Kidney glomerular epithelial cell (primary cell): ENCODE measurements at places on chromosomes 3 and 15.

GRCh38 chr15:96170979-96171739 lies 159.3 kb upstream of the NR2F2 start:
- peak; percentile 57 for DNase-seq

DNA sequence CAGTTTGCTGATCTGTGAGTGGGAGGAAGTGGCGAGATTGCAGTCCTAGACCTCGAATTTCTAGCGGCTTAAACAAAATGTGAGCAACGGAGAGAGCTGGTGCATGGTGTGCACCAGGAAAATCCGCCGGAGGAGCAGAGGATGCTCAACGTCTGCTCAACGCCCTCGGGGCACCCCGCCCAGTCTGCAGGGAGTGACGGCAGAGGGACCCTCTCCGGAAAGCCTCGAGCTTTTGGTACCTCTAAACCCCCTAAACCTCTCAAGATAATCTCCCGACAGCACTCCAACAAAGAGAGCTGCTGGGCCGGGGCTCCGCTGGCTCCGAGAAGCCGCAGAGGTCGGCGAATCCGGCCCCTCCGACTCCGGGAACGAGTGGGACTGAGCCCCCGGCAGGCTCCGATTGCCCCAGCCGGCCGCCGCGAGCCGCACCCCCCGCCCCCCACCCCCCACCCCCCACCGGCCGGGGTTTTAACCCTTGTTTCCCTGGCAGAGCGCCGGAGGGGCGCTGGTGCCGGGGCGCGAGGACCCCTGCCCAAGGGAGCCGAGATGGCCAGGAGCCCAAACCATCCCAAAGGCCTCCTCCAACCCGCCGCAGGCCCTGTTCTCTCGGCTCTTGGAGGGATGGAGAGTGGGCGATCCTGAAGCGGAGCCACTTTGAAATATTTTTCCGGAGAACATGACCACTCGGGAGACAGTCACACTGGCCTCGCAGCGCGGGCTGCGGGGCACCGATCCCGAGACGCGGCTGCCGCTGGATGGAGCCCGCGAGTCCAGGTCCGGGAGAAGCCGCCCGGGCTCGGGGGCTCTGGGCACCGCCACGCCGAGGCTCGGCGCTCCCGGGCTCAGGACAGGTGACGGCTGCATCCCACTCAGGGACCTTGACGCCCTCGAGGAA lies 1.5 kb downstream of the MEGF11 start:
- no peak for DNase-seq

GRCh38 chr15:72047020-72047419 lies 70.9 kb downstream of the MYO9A start:
- peak; percentile 8 for DNase-seq

DNA sequence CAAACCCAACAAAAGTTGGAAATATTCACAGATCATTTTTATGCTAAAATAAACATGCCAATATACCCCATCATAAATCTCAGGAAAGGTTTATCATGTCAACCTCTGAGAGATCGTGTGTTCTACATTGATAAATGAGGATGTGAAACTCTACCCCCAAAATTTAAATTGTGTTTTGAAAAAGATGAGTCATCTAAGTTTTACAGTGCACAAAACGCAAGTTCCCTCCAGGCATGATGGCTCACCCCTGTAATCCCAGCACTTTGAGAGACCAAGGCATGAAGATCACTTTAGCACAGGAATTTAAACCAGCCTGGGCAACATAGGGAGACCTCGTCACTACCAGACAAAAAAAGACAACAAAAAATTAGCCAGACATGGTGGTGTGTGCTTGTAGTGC lies 1487.0 kb upstream of the GBE1 start:
- no peak for DNase-seq

- DNase-seq: no peak
Observed at GRCh38 chr15:44525018-44525417, 11.9 kb upstream of the EIF3J start.

GRCh38 chr3:140363801-140364200 lies 314.1 kb upstream of the TRIM42 start:
- DNase-seq: peak; percentile 29

DNA sequence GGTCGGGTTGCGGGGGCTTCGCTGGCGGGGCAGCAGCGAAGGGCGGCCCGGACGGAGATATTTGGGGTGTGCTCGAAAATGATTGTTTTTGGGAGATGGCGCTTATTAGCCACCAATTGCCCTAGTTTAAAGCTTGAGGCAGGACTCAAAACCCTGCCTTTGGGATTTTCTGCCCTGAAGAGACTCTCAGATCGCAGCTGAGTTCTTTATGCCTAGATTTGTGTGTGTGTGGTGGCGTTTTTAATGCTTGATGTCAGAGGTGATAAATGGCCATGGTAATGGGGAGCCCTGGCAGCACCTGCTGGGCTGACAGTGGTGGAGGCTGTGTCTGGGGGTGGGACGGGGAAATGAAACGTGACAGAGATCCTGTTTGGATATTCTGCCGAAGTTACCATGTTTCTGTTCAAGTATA lies 604 bp downstream of the KCTD6 start:
- DNase-seq: peak; percentile 2

- DNase-seq: no peak
Observed at GRCh38 chr15:57122080-57122840, 203.8 kb downstream of the TCF12 start.

GRCh38 chr15:85891470-85891869 lies 96.7 kb upstream of the KLHL25 start:
- DNase-seq: no peak

DNA sequence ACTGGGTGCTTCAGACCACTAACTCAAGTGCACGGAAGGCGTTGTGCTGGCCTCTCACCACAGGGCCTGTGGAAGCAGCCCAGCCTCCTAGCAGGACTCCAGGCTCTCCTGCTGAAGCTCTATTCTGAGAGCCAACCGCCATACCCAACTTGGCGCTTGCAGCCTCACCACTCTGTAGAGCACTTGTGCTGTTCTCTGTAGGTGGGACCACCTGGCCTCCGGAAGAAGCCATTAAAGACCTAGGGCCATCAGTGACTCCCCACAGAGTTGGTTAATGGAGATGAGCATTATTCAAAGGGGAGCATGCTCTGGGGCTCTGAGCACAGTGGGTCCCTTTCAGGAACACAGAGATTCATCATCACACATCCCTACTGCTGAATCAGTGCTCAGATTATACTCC lies 50.9 kb downstream of the C3orf85 start:
- DNase-seq: no peak

DNA sequence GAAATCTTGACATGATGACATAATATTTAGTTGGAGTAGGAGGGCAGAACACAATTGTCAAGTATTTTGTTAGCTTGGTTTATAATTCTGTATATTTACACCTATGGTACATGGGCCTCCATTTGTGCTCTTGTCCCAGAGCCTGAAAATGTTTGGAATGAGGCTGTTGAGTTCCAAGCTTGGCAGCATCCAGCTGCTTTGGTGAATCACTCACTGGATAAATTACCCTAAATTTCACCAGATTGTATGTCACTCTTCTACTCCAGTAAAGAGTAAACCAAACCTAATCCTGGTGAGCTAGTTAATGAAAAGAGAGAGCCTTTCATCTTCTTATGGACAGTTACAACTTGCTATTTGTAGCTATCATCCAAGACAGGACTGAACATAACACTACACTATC lies 928.7 kb downstream of the DIPK2A start:
- DNase-seq: no peak

DNA sequence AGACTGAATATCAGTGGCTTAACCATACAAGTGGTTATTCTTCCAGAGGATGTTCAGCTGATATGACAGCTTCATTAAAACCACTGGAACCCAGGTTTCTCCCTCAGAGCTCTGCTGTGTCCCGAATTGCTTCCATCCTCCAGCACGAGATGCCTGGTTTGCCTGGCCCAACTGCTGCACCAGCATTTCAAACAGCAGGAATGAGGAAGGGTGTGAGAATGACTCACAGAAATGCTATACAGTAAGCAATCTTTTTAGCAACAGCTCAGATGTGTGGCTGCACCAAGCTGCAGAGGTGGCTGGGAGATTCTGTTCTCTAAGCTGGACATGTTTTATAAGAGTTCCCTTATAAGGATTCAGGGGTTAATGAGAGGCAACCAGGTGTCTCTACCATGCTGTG lies 271.0 kb downstream of the GABRG3 start:
- DNase-seq: no peak

DNA sequence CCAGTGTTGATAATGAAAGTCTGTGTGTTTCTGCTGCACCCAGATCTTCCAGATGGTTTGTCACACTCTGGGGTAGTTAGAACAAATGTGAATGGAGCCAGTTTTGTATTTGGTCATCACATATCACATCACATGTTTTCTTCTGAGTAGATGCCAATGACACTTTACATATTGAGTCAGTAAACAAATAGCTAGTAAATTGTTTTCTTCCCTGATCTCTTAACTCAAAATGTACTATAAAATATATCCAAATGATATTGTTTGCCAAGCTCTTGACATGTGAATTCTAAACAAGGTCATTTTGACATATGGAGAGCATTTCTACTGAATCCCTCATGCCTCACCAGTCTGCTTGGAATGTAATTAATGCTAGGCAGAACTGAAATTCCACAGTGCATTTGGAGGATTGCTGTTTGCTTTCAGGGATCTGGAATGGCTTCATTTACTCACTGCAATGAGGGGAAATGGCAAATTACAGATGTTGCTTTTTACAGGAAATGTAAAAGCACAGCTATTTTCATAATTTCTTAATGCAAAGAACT lies 45.0 kb downstream of the PDHB start:
- DNase-seq: peak; percentile 11

DNA sequence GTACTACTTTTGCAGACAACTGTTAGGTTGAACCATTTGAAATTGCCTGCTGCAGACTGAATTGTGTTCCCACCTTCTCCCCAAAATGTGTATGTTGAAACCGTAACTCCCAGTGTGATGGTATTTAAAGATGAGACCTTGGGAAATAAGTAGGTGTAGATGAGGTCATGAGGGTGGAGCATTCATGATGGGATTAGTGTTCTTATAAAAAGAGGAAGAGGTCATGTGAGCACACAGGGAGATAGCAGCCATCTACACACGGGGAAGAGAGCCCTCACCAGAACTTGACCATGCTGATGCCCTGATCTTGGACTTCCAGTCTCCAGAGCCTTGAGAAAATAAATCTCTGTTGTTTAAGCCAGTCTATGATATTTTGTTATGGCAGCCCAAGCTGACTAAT lies 17.4 kb upstream of the FHIT start:
- DNase-seq: no peak

GRCh38 chr3:126398423-126399350 lies 4.0 kb downstream of the CFAP100 start:
- DNase-seq: no peak

- DNase-seq: no peak
Observed at GRCh38 chr3:128001576-128001975, 50.7 kb upstream of the SEC61A1 start.

- no peak for DNase-seq
Observed at GRCh38 chr3:195076981-195077610, 193.9 kb downstream of the XXYLT1 start.

GRCh38 chr15:56523521-56523920 lies 58.6 kb upstream of the MNS1 start:
- no peak for DNase-seq

- peak; percentile 61 for DNase-seq
Observed at GRCh38 chr15:57422113-57422754, 45.9 kb downstream of the CGNL1 start.

DNA sequence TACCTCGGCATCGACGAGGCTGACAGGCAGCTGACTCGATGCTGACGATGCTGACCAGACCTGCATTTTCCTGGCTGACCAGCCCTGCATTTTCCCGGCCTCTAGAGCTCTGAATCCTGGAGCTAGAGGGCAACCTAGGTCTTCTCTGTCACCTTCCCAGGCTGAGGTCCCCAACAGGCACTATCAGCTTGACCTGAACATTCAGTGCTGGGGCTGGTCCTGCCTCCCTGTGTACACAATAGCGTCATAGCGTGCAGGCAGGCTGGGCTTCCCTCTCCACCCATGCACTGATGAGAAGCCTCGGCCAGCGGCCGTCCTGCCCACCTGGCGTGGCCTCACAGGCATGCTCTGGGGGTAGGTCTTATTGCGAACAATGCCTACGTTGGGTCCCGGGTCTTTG lies 62.3 kb upstream of the SNRPA1 start:
- no peak for DNase-seq

DNA sequence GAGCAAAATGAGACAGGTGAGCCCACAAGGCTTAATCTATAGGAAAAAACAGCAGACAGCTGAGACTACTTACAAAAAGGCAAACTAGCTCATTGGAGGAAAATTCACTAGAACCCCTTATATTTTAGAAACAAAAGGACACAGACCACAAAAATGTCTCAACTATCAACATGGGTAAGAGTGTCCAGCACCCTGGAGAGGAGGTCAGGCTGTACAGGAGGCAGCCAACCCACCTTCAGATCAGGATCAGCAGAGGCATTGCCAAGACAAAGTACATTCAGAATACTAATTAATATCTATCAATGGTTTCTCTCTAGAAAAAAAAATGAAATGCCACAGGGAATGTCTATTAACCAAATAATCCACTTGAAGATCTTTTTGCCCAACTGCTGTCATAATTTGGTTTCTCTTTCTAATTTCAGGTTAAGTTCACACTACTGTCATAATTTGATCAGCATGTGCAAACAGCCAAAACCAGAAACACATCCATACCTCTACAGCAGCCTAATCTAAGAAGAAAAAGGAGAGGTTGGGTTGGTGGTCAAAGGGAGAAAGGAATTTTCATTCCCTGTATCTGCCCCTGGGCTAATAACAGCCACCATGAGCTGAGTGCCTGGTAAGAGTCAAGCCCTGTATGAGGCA lies 26.0 kb upstream of the THBS1 start:
- DNase-seq: no peak

- no peak for DNase-seq
Observed at GRCh38 chr3:5616873-5617272, 429.4 kb downstream of the EDEM1 start.
